Activated CD4-positive, alpha-beta T cell treated with anti-CD3 and anti-CD28 coated beads, Interleukin-2, amount 10 ng/mL, durations not matched to agents 24 days and 14 days (primary cell): ENCODE measurements at places on chromosomes 3 and 15. TPM values are rescaled to one million over a fixed set of nuclear protein-coding genes. Genes with fewer than 3 reads are reported as not detected.

C3orf33 gene
- 1.6 and 2.1 TPM in 2 replicates for total RNA-seq

- DNase-seq = no peak
Measured at GRCh38 chr3:72483554-72484104, 364.6 kb downstream of the SHQ1 start.

GRCh38 chr3:10964537-10965167, 27.9 kb upstream of the SLC6A1 start:
- DNase-seq = peak; percentile 67

GRCh38 chr3:74009961-74010844, 385.5 kb upstream of the PDZRN3 start:
- DNase-seq = no peak

- DNase-seq = no peak
Measured at GRCh38 chr15:91919014-91919534, 65.6 kb downstream of the SLCO3A1 start.

DNA sequence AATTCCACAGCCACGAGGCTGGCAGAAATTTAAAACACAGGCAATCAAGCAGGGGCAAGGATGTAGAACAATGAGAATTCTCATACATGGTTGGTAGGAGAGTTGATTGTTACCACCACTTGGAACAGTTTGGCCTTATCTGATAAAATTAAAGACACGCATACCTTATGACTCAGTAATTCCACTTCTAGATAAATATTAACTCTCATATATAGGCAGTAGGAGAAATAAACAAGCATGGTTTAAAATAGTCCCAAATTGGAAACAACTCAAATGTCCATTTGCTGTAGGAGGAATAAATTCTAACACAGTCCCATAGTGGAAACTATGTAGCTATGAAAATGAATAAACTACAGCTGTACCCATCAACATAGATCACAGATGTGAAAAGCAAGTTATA, 42.3 kb upstream of the USP3 start:
- DNase-seq = no peak

- no peak for DNase-seq
Measured at GRCh38 chr15:89346516-89347231, 12.1 kb upstream of the POLG start.

DNA sequence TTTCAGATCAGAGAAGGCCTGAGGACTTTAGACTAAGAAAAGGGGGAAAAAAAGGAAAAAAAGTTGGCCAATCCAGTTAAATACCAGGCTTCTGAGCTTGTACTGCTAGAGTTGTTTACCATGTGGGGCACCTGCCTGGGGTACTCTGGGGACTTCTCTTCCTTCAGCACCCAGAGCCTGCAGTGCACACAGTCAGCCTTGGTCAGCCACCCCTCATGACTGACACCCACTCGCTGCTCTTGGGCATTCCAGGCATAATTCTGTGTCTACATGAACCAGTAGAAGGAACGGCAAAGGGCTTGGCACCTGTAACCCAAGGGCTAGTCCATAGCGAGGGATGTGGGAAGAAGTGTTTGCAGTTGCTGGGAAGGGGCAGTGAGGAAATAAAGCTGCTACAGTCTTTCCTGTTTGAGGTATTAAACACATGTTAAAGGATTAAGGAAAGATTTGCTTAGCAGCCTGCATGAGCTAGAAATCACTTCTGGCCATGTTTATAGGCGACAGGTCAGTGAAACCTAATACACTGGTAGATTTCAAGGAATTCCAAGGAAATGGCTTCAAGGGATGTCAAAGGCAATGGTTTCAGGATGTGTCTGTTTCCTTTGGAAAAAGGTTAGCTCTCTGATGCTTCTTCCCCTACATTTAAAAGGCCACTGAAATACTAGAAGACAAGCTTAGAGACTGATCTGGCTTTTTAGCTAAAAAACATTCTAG, 232.5 kb downstream of the CHST2 start:
- no peak for DNase-seq

TGM4 gene
- total RNA-seq = not detected in 2 replicates

CGNL1 gene
- not detected in 2 replicates for total RNA-seq

- no peak for DNase-seq
Measured at GRCh38 chr15:48996276-48996675, 32.6 kb upstream of the SHC4 start.

HYAL3 gene
- 7.1 and 7.3 TPM in 2 replicates for total RNA-seq

MYL3 gene
- total RNA-seq = not detected in 2 replicates

GRCh38 chr3:164453714-164454113, 624.6 kb downstream of the SI start:
- DNase-seq = no peak

TMEM212 gene
- total RNA-seq = not detected in 2 replicates

DNA sequence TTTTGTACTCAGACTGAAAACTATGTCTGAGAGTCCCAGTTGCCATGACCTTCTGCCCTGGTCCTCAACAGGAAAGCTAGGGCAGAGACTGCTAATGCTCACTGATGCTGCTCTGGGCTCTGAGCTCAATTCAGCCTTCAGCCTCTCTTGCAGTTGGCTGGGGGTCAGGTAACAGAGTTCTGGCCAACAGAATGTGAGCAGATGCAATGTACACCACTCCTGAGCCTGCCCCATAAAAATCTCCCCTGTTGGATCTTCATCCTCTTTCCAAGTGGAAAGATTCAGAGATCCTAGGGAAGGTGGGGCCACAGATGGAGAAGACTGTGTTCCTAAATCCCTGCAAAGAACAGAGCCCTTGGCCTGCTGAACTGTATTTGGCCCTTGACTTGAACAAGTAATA, 87.8 kb downstream of the PDZRN3 start:
- DNase-seq = no peak

DNA sequence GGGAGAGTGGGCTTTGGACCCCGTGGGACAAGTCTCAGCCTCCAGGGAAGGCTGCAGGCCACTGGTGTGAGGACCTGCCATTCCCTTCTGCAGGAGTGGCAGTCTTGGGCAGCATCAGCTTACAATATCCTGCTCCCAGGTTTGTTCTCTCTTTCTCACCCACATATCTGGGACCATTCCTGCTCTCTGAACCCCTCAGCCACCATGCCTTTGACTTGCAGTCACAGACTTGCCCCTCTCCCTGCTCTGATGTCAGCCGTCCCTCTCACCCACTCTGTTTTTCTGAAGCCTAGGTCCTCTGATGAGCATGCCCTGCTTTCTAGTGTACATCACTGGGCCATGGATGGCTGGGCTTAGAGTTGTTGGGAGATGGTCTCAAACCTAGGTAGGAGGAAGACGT, 282.1 kb downstream of the EPHB1 start:
- DNase-seq = no peak

KLHL40 gene
- total RNA-seq = not detected in 2 replicates

- DNase-seq = no peak
Measured at GRCh38 chr15:62444104-62445022, 279.3 kb upstream of the C2CD4B start.

GOLGA8J gene
- not detected in 2 replicates for total RNA-seq

- no peak for DNase-seq
Measured at GRCh38 chr3:148315756-148316155, 381.9 kb upstream of the AGTR1 start.

DNA sequence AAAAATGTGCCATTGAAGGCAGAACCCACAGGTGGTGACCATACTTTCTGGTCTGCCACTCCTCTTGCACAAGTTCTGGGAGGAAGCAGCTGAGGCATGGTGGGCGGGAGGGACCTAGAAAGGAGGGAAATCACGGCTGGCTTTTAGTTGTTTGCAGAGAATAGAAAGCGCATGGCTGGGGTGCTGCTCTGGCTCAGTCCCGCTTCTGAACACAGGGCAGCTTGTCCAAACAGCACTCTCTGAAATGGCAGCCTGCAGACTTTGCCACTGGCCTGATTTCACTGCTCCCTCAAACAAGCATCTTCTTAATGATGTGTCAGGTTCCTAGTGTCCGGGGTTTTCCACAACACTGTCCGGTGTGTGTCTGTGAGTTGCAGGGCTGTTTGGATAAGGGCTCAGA, 76.7 kb downstream of the AAGAB start:
- DNase-seq = no peak

DNA sequence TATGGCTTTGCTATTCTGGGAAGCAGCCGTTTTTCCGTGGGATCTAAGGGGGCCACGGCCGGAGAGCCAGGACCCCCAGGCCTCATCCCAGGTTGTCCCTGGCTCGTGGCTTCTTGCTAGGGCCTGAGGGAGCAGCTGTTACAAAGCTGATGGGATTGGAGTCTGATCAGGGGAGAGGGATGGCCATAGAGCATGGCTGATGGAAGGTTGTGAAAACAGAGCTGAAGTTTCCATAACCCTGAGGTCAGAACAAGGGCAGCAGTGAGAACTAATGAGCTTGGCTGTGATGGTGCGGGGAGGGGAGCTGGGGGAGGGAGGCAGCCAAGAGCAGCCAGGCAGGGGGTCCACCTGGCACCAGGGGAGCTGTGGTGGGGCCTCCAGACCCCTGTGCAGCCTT, 63.0 kb downstream of the LINGO1 start:
- no peak for DNase-seq

DNA sequence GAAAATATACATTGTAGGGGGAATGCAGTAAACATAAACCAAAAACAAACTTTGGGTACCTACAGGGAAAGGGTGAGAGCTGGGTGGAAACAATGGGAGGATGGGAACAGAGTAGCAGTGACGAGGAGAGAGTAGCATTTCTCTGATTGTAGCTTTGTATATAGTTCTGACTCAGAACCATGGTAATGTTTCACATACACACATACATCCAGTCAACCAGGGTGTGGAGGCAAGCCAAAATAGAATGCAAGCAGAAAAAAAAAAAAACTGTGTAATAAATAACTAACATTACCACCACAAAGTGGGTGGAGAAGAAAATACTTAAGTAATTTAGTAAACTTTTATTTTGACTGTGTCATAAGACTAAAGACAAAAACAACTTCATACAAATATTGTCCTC, 27.2 kb downstream of the BCL2A1 start:
- DNase-seq = no peak

- no peak for DNase-seq
Measured at GRCh38 chr15:38300395-38300794, 47.8 kb downstream of the SPRED1 start.

- no peak for DNase-seq
Measured at GRCh38 chr15:66189291-66189690, 64.3 kb downstream of the MEGF11 start.

DNA sequence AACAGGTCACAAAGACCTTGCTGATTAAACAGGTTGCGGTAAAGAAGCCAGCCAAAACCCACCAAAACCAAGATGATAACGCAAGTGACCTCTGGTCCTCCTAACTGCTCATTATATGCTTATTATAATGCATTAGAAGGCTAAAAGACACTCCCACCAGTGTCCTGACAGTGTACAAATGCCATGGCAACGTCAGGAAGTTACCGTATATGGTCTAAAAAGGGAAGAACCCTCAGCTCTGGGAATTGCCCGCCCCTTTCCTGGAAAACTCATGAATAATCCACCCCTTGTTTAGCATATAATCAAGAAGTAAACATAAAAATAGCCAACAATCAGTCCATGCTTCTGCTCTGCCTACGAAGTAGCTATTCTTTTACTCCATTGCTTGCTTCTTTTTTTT, 108.1 kb downstream of the MAGI1 start:
- no peak for DNase-seq

SCN11A gene
- not detected in 2 replicates for total RNA-seq

DNA sequence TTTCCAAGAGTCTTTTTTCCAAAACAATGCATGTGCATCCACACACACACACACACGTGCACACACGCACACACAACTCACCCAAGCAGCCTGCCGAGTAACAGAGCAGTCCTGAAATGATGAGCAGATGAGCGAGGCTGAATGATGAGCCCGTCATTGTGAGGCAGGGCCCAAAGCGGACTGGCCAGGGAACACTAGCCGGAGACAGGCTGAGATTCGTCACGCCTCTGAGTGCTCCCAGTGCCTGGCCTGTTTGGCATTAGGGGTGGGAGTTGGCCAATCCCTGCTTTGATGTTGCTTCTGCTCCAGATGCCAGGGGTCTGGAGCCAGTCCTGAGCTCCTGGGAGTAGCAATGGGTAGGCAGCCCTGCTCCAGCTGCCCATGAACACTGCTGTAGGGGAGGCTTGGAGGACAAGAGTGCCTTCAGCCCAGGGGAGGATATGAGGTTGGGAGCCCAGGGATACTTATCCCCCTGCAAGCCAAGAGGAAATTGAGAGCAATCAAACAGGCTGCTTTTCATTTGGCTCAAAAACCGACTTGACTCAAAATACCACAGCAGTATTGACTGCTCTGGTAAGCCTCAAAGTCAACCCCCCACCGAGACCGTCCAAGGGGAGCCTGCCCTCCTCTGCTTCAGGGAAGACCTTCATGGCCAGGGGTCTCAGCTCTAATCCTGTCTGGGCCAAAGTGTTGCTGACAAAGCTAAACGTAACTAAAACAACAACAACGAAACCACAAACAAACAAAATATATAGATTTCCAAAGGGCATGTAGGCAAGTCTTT, 22.9 kb downstream of the COLQ start:
- no peak for DNase-seq

- DNase-seq = no peak
Measured at GRCh38 chr3:81743096-81744025, 18.1 kb downstream of the GBE1 start.

SEMA3B gene
- 0.45 and 0.82 TPM in 2 replicates for total RNA-seq

XCR1 gene
- total RNA-seq = 0.05 TPM in 1 of 2 replicates, not detected in the other

- DNase-seq = peak; percentile 41
Measured at GRCh38 chr3:33803894-33804526, 5.6 kb downstream of the PDCD6IP start.

GRCh38 chr15:88624971-88625490, 3.9 kb downstream of the AEN start:
- DNase-seq = no peak

SLC28A2 gene
- not detected in 2 replicates for total RNA-seq

VIPR1 gene
- 0.68 and 0.80 TPM in 2 replicates for total RNA-seq

DNA sequence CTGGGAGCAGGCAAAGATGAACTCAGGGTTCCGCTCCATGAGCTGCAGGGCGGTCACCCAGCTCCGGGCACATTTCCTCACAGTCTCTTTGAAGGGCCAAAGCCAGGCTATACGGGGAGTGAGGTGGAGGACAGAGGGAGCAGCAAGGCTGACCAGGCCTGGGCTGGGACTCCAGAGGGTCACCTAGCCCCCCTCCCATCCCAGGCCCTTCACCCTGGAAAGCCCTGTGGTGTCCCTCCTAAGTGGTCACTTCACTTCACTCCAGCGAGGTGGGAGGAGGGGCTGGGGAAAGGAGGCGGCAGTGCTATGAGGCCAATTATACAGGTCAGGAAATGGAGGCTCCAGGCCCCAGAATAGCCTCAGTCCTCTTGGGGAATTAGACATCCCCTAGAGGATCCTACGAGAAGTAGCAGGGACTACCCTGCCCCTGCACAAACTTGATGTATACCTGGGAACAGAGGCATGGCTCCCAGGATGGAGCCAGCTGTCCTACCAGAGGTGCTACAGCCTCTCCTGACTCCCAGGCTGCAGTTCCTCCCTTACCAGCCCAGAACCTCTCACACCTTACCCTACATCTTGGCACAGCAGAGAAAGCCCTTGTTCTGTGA, 5.7 kb downstream of the MAN2C1 start:
- no peak for DNase-seq

DNA sequence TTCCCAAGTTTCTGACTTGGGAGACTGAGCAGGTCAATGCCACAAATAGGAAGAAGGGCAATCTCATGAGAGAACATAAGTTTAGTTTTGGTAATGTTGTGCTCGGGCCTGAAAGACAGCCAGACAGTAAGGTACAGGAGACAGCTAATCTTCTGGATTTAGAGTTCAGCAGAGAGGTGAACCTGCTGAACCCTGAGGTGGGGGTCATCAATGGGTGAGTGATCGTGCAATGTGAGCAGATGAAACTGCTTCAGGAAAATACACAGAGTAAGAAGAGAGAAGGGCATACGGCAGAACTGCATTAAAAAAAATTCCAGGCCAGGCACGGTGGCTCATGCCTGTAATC, 23.3 kb downstream of the RUBCN start:
- no peak for DNase-seq
